Hematopoietic multipotent progenitor cell treated with erythropoietin and hydrocortisone succinate and interleukin-3 and kit ligand, for 4 days (in vitro differentiated cells): ENCODE measurements at places on chromosomes 11 and 22.

DNA sequence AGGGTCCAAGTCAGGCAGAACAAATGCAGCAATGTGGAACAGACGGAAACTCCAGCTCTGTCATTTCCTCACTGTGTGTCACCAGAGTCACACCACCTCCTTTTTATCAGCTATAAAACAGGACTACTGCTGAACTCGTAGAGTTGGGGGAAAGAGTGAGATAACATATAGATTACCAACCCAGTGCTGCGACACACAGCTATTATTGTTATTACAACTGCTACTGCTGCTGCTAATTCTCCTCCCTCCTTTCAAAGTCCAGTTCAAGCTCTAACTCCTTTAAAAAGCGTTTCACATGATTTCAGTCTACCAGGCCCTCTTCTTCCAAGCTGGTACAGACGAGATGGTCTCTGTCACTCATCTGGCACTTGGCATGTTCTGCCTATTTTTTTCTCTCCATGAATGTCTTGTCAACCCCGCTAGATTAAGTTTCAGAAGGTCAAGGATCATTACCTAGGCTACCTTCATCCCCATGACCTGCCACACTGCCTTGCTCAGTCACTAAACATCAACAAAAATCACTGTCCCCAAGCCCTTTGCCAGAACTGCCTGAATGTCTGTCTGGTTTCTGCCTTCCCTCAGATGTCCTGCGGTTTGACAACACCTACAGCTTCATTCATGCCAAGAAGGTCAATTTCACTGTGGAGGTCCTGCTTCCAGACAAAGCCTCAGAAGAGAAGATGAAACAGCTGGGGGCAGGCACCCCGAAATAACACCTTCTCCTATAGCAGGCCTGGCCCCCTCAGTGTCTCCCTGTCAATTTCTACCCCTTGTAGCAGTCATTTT, 3.7 kb upstream of the MTFP1 start:
- DNase-seq = peak; percentile 94

DNA sequence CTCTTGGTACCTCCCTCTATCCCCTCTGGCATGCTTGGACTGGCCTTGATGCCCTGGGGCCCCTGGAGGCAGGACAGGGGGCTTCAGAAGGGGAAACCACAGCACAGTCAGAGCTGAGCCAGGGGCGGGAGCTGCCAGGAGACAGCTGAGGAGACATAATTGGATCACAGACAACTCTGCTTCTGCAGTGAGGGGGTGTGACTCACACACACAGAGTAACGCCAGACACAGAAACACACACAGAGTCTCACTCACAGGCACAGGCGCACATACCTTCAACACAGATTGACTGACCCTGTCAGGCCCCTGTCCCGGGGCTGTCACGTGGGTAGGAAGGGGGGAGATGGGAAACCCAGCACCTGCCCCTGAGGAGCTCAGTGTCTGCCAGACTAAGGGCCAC, 20.6 kb downstream of the STARD10 start:
- no peak for DNase-seq

GRCh38 chr11:40380835-40381234, 1078.6 kb downstream of the LRRC4C start:
- DNase-seq = no peak

DNA sequence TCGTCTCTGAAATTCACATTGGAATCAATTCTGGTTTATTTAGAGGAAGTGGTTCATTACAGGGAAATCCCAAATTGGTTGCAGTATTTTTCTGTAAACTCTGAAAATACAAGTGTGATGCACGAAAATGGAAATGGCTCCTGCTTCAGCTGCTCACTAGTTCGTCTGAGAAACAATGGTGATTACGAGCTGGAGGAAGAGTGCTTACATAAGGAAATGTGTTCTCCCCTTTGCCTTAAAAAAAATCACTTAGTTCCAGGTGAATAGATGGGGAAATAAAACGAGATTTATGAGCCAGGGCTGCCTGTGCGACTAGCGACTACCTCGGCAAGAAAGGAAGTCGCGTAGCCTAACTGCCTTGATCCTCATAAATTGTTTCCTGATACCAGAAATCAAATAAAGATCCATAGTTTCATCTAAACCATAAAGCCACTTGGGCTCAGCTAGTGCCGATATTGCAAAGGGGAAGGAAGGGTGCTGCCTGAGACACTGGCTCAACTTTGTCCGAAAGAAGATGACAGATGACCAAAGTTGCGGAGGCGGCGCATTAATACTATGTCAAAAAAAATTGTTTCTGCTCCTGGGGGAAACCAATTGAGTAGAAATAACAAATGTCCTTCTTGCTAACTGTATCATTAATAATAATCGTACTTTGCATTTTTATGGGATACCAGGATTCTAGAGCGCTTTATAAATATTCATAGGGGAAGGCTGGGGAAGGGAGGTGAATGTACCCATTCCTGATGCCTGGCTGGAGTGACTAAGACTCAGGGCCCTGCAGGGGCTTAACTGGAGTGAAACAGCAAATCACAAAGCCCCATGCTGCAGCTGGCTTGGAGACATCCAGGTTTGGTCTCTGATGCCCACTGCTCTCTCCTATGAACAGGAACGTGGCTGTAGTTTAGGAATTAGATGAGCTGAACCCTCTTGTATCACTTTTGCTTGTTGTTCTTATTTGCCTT, 185.7 kb downstream of the BLID start:
- DNase-seq = no peak

DNA sequence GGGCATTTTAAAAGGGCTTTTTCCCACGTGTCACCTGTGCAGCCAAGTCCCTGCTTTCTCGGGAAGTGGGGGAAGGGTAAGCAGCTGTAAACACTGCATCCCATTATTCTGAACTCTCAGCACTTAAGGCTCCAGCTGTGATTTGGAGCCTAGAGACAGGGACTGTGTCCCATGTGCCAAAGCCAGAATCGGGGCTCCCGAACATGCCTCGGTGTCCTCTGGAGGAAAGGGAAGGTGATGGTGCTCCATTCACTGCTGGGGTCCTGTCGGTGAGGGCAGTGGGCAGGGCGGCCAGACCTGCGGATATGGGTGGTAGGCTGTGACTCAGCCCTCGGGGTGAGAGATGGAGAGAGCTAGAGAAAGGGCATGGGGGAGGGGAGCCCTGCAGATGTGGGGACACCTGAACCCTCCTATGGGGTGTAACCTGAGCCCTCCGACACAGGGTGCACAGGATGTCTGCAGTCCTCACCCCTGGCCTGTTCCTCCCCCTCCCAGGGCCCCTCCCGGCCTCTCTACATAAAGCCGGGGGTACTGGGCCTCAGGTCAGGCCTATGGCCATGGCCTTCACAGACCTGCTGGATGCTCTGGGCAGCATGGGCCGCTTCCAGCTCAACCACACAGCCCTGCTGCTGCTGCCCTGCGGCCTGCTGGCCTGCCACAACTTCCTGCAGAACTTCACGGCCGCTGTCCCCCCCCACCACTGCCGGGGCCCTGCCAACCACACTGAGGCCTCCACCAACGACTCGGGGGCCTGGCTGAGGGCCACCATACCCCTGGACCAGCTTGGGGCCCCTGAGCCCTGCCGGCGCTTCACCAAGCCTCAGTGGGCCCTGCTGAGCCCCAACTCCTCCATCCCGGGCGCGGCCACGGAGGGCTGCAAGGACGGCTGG, 31.8 kb downstream of the CAPN1 start:
- peak; percentile 87 for DNase-seq

GRCh38 chr11:23856654-23857053, 640.2 kb upstream of the LUZP2 start:
- peak; percentile 15 for DNase-seq

GRCh38 chr22:17368554-17369438, 464 bp upstream of the CECR2 start:
- DNase-seq = no peak

DNA sequence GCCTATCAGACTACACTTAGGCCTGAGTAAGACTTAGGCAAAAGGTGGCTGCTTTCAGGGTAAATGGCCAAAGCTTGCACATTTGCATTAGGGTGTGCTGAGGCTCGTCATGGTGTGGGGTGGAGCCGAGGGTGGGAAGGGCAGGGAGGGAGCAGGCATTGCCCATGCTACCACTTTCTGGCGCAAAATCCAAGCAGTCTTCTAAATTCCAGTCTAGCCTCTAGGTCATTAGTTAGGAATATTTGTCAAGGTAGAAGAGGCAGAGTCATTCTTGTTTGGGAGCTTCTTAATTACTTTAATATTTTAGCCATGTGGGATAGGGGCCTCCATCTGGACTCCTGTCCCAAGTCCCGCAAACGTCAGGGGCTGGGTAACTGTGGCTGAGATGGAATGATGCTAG, 28.6 kb downstream of the SCUBE1 start:
- DNase-seq = no peak
